ENCODE measurements at places on chromosomes 2 and 18. TPM values are rescaled to one million over a fixed set of nuclear protein-coding genes. Genes with fewer than 3 reads are reported as not detected.

The GNAL gene
- 4.3 TPM for total RNA-seq

The PRADC1 gene
- total RNA-seq: 7.4 TPM

The VWA3B gene
- under 0.01 TPM for total RNA-seq

The UXS1 gene
- total RNA-seq: 48.0 TPM

The TBC1D8 gene
- total RNA-seq: 3.7 TPM

The HADHA gene
- total RNA-seq: 76.1 TPM

The SLC23A3 gene
- under 0.01 TPM for total RNA-seq

The PID1 gene
- total RNA-seq: 3.4 TPM

The TSPYL6 gene
- total RNA-seq: not detected

Data from mesangial cell (primary cell).